ENCODE measurements at places on chromosomes 6 and 20. TPM values are rescaled to one million over a fixed set of nuclear protein-coding genes. Genes with fewer than 3 reads are reported as not detected.

The VSX1 gene
- polyA plus RNA-seq = not detected

The ANKEF1 gene
- 1.9 TPM for polyA plus RNA-seq

The DAAM2 gene
- polyA plus RNA-seq = 6.9 TPM

The EXOC2 gene
- polyA plus RNA-seq = 8.6 TPM

The CFAP61 gene
- polyA plus RNA-seq = 0.58 TPM

The SAMD3 gene
- polyA plus RNA-seq = 1.1 TPM

Measured in kidney (tissue), 22 donors.